ENCODE measurements at places on chromosomes 3 and 15.

GRCh38 chr15:59309405-59309804 lies 63.3 kb downstream of the MYO1E start:
- no peak for DNase-seq

DNA sequence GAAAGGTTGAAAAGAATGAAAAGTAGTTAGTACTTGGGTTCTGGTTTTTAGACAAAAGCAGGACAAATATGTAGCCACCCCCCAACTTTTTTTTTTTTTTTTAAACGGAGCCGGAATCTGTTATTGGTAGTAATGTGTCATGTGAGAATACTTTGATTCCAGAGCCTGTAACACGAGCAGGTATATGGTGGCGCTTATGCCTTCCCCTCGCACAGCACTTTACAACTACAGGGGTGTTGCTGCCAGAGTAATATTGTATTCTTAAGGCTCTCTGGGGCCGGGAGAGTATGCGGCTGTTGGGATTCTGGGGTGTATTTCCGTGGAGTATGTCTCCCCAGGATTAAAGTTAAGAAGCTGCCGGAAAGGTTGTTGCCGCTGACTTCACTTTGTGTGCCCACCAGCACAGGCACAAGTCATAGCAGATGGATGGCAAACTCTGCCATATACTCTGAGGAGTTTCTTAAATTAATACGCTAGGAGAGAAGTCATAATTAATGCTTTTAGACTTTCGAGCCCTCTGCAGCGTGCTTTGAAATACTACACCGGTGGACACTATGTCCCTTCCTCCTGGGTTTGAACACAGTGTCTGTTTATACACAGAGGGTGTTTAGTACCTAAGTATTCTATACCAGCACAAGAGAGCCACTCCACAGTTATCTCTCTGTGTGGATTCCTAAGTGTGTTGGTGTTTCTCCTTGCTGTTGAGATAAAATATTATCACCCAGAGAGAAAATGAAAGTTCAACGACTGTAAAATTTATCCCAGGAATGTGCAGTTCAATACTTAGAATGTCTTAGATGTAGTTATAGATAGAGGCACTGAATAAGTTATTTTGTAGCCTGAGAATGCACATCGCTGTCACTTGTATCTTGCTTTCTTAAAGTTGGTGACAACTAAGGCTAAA lies 1.4 kb downstream of the MBNL1 start:
- DNase-seq = no peak

- DNase-seq = no peak
Observed at GRCh38 chr15:74458473-74458872, 2.5 kb downstream of the UBL7 start.

- no peak for DNase-seq
Observed at GRCh38 chr3:127011270-127011992, 28.5 kb downstream of the PLXNA1 start.

GRCh38 chr3:60294181-60294580 lies 957.1 kb downstream of the FHIT start:
- no peak for DNase-seq

GRCh38 chr15:67832897-67833709 lies 6.7 kb downstream of the RNU6-1 start:
- DNase-seq = no peak

DNA sequence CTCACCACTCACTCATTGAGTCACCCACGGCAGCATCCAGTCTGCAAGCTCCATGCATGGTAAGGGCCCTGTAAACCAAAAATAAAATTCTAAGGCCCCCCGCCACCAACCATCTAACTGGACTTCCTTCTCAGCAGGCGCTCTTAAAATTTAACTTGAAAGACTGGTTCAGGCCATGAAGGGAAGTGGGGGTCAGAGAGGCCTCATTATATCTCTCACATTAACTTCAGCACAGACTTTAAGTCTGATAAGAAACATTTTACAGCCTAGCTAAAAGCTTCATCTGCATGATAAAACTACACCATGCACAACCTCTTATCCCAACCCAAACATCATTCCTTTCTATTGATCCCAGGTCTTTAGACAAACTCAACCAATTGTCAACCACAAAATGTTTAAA lies 38.5 kb downstream of the FBLN2 start:
- no peak for DNase-seq

DNA sequence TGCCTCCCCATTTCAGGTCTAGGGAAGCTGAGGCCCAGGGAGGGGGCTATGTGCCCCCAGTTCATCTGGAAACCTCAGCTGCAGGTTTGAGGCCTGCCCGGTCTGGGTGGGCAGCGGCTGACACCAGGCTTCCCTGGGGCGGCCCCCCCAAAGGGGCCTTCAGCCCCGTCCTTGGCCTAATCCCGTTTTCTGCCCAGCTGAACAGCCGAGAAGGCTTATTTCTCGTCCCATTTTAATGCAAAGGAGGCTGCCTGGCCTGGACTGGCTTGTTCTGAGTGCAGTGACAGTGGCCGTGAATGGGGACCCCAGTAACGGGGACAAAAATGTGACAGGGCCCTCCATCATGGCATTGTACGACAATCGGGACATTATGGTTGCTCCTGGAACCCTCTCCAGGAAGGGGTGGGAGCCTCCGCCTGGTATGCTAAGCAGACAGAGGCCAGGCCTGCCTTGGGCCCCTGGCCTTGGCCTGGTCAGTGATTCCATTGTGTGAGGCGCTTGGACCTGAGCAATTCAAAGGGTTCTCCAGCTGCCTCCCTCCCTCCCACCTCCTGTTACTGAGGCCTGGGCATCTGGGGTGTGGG lies 93.9 kb downstream of the WNT7A start:
- DNase-seq = no peak

GRCh38 chr15:50066202-50066601 lies 52.8 kb downstream of the ATP8B4 start:
- peak; percentile 84 for DNase-seq

GRCh38 chr3:170730071-170730812 lies 139.8 kb downstream of the RPL22L1 start:
- no peak for DNase-seq

GRCh38 chr3:141523615-141524375 lies 37.0 kb downstream of the RASA2 start:
- DNase-seq = no peak

- no peak for DNase-seq
Observed at GRCh38 chr15:39272901-39273300, 308.0 kb upstream of the THBS1 start.

DNA sequence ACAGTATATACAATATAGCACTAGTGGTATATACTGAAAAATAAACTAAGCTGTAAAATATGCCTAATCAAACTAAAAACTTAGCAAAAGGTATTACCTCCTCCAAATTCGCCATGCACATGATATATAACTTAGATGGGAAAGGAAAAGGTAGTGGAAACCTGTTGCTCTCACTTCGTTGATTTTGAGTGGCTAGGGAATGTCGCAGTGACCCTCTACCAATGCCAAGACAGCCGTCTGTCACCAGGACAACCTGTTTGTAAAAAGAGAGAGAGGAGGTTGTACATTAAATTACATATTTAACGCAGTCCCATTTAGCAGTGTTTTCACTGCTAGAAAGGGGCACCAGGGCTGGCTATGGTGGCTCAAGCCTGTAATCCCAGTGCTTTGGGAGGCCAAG lies 11.3 kb downstream of the INTS14 start:
- no peak for DNase-seq

DNA sequence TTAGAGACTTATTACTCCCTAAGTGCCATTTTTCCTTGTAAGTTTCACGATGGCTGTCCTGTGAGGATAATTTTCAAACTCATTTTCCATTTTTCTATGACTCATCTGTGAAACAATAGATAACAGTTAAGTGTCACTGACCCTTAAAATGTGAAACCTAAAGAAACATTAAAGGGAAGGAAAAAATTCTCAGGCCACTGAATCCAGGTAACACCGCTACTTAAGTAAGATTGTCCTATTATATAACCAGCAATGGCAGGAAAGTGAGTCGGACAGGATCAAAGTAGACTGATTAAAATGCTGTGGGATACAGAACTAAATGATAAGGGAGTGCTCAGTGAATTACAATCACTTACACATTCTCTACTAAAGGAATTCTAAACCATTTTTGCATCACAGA lies 12.4 kb downstream of the PLD1 start:
- DNase-seq = no peak

GRCh38 chr3:126373682-126374601 lies 16.7 kb upstream of the KLF15 start:
- no peak for DNase-seq

DNA sequence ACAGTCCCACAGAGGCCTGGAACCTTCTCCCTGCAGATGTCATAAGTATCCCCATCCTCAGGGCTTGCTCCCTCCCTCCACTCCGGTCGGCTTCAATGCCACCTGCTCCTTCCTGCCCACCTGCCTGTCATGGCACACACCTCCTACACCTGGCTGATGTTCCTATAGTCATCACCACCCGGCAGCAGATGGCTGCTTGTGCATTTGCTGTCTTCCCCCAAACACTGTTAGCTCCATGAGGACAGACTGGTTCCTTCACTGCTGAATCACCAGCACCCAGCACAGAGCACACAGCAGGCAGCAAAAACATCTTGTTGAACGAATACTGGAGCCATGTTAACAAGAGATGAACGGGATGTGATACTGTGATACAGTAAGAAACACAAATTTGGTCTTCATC lies 14.8 kb downstream of the TARS3 start:
- DNase-seq = no peak

GRCh38 chr3:148599481-148599880 lies 98.2 kb upstream of the AGTR1 start:
- DNase-seq = no peak

DNA sequence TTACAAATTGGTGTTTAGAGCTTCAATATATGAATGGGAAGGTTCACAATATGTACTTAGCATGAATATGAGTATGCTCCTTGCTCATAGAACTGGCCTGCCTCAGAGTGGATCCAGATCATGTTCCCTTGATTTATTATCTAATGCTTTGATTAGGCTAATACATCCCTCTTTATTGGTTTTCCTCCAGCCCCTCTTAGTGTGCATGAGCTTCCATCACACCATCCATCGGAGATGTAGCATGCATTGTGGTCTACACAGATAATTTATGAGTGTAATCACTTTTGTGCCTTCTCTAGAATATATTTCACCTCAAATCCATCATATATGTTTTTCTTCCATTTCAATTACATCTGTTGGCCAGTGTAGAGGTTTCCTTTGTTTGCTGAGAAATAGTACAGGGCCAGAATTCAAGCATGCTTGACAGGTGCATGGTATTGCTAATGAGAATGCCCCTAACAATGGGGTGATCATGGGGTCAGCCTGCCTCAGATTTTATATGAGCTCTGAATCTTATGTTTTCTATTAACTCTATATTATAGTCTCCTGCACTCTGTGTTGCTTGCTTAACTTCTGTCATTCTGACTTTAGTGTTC lies 786.4 kb upstream of the ARPP21 start:
- DNase-seq = no peak

- no peak for DNase-seq
Observed at GRCh38 chr3:38003371-38003816, 12.8 kb downstream of the VILL start.

GRCh38 chr15:39699516-39700374 lies 82.9 kb downstream of the FSIP1 start:
- DNase-seq = no peak

GRCh38 chr3:194536871-194537637 lies 50.3 kb upstream of the ATP13A3 start:
- peak; percentile 58 for DNase-seq

- no peak for DNase-seq
Observed at GRCh38 chr15:50265620-50266019, at the start of gene HDC. HDC (minus strand) TSS chr15:50265726; CDS start chr15:50265623, 103 bp downstream.

- DNase-seq = no peak
Observed at GRCh38 chr3:69231929-69232440, 109.6 kb upstream of the LMOD3 start.

- no peak for DNase-seq
Observed at GRCh38 chr3:101270149-101270548, 50.2 kb downstream of the IMPG2 start.

GRCh38 chr3:161349529-161350312 lies 21.6 kb downstream of the SPTSSB start:
- DNase-seq = no peak

- DNase-seq = no peak
Observed at GRCh38 chr3:117958027-117958426, 1076.6 kb downstream of the IGSF11 start.

- no peak for DNase-seq
Observed at GRCh38 chr3:62228467-62228866, 144.9 kb downstream of the FEZF2 start.

DNA sequence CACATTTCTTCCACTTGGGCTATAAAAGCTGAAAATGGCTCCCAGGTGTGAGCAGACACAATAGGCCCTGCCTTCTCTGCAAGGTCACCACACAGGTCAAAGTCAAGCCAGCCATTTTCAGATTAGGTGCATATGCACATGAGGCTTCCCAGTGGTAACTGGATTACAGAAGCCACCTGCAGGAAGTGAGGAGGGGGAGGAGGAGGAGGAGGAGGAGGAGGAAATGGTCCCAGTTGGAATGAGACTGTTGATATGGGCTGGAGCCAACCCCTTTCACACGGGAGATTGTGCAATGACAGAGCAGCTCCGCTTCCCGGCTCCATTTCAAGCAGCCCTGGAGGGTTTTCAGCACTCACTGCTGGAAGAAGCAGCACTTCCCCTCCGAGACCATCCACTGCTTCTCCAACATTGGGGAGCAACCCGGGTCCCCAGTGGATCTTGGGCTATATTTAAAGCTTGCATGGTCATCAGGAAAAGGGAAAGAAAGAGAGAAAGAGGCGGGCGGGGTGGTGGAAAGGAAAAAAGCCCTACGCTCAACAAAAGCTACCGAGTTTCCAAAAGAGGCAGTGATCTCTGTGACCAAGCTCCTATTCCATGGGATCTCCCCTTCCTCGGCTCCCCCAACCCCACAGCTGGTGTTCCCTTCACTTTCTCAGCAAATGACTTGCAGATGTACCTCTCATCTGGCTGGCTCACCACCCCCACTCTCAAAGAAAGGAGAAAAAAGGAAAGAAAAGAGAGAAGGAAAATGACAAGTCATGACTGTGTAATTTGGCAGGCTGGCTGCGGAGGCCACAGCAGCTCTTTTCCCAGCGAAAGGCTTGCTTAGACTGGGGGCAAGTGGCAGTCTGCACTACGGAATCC lies 58.3 kb downstream of the LRIG1 start:
- DNase-seq = no peak

DNA sequence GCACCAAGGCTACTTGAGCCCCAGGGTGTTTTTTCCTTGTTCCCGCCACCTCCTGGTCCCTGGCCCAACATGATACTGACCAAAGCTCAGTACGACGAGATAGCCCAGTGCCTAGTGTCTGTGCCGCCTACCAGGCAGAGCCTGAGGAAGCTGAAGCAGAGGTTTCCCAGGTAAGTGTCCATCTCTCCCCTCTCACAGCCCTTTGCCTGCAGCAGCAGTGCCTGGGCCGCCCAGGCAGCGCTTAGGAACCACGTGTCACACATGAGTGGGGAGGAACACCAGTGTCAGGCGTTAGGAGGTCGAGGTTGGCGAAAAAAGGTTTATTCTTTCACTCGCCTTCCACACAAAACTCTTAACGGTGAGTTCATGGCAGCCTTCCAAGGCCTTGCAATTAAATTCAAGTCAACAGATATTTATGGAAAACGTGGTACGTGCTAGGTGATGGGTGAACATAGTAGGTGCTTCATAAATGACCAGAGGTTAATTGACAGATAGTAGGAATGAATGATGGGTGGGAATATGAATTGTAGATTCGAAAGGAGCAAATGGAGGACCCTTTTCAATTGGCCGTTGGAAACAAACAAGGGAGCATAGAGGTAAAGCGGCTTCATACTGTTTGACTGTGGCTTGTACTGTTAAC lies 486 bp downstream of the CDIN1 start:
- no peak for DNase-seq

- DNase-seq = no peak
Observed at GRCh38 chr3:64642327-64643151, 45.3 kb downstream of the ADAMTS9 start.

- DNase-seq = peak; percentile 12
Observed at GRCh38 chr15:69979262-69979661, 118.5 kb downstream of the TLE3 start.

GRCh38 chr3:194730365-194730764 lies 44.7 kb downstream of the FAM43A start:
- no peak for DNase-seq
